Stimulated activated CD8-positive, alpha-beta memory T cell treated with anti-CD3 and anti-CD28 coated beads, Interleukin-4, amount 100 ng/mL, for 1 hour (primary cell): ENCODE measurements at places on chromosomes 2 and 18.
A peak's percentile ranks its signal among the peaks of the same experiment; 100 is the strongest.

GRCh38 chr2:86003967-86004366 is 101.7 kb downstream of the POLR1A start:
- no peak for DNase-seq

GRCh38 chr2:104758199-104758620 is 95.7 kb upstream of the POU3F3 start:
- DNase-seq: no peak

DNA sequence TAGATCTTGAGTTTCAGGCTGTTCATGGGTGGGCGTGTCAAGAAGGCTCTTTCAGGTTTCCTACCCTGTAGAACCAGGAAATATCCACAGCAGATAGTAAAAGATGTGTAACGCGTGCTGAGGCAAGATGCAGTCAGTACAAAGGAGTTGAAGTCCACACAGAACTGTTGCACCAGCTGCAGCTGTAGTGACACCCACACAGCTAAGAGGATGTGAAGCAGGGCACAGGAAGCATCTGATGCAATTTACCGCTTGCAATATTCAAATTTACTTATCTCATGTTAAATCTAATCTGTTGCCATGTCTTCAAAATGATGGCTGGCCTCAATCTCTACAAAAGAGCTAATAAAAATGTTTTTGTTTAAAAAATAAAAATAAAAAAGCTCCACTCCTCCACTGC is 132.8 kb downstream of the ARHGAP15 start:
- DNase-seq: no peak

DNA sequence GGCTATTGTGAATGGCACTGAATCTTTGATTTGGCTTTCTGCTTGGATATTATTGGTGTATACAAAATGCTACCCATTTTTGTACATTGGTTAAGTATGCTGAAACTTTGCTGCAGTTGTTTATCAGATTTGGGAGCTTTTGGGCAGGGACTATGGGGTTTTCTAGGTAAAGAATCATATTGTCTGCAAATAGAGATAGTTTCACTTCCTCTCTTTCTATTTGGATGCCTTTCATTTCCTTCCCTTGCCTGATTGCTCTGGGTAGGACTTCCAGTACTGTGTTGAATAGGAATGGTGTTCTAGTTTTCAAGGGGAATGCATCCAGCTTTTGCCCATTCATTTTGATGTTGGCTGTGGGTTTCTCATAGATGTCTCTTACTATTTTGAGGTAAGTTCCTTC is 489.1 kb upstream of the LRATD1 start:
- no peak for DNase-seq

GRCh38 chr18:62982600-62983251 is 267.4 kb downstream of the PHLPP1 start:
- DNase-seq: peak; percentile 22
